ENCODE measurements at places on chromosomes 11 and 22.

DNA sequence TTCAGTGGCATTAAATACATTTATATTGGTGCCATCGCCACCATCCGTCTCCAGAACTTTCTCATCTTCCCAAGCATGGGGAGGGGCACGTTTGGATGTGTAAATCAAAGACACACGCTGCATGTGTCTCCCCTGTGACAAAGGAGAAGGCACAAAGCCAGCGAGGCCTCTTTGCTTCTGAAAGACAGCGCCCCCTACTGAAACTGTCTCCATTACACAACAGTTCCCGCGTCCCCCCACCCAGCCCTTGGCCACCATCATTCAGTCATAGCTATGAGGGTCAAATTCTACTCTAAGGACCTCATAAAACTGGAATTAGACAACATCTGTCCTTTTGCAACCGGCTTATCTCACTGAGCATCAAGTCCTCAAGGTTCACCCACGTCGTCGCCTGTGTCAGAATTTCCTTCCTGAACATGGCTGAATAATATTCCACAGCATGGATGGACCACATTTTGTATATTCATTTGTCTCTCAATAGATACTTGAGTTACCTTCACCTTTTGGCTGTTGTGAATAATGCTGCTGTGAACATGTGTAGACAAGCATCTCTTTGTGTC, 64.8 kb downstream of the IGF2 start:
- no peak for DNase-seq

DNA sequence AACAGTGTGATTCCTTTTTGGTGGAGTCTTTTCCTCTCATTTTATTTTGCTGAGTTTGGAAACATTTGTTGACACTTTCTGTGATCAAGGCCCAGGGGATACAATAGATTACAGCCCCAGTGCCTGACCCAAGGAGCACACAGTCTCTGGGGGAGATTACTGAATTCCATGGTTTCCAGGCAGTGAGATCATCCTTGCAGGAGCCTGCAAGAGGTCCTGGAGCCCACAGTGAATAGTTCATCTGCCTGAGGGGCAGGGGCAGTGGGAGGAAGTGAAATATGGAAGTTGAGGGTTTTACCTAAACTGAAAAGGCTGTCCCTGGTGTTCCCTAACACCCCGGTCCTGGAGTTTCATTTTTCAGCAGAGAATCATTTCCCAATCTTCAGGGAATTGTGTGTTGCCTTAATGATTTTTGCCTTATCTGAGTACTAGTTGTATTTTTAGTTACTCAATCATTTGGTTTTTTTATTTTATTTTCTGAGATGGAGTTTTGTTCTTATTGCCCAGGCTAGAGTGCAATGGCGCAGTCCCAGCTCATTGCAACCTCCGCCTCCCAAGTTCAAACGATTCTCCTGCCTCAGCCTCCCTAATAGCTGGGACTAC, 7.7 kb downstream of the CCS start:
- no peak for DNase-seq

- DNase-seq, result no peak
Measured at GRCh38 chr22:39318507-39319283, 728 bp downstream of the RPL3 start.

DNA sequence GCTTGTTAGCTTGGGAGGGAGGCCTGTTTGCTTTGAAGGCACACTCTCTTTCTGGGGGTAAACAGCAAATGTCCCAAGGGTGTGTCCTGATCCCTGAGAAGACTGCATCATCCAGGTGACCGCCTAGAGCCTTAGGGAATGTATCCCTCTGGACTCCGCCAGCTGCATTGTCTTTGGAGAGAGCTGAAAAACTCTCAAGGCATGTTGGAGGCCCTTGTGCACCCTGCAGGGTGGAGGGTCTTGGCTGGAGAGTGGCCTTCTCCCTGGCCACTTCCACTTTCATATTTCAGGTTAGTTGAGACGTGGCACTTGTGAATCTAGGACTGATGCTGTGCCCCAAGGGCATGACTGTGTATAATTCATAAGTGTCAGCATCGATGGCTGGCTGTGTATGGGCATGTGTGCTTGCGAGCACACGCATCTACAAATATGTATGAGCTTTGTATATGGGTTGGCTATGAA, 70.6 kb downstream of the ZBTB16 start:
- DNase-seq, result no peak

- DNase-seq, result no peak
Measured at GRCh38 chr22:26576026-26576680, 13.8 kb downstream of the TPST2 start.

- no peak for DNase-seq
Measured at GRCh38 chr22:23684561-23685031, 6.2 kb upstream of the RGL4 start.

DNA sequence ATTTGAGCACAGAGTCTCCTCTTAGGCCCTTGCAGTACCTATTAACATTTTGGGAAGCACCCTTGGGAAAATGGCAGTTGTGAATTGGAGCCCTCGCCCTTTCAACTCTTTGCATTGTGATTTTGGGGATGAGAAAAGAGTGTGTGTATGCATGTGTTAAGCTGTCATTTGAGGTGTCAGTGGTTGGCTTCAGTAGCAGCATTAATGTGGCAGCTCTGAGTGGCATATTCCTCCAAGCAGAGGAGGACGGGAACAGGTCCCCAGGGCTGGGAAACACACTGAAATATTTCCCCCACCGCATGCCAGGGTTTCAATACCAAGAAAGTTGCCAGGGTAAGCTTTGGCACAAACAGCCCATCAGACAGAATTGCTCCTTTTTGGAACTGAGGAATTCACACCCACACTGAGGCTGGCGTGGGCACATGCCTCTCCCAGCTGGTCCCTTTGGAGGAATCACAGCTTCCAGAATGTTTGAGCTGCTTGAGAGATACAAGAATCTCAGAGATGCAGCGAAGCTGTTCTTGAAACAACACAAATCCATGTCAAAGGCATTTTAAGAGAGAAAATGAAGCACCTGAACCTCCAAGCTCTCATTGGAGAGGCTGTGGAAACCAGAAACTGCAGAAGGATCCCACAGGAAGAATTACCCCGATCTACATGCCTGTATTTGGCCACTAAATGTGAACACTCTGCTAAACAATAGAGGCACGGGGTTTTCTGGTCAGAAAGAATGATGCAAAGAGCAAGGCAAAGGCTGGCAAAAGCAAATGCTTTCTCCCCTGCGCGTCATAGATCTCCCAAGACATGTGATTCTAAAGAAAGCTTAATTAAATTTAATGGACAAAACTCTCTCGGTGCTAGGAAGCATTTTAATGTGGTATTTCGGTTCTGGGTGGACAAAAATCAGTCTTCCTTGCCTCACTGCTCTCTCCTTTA, 67.2 kb upstream of the RCN1 start:
- DNase-seq, result no peak

DNA sequence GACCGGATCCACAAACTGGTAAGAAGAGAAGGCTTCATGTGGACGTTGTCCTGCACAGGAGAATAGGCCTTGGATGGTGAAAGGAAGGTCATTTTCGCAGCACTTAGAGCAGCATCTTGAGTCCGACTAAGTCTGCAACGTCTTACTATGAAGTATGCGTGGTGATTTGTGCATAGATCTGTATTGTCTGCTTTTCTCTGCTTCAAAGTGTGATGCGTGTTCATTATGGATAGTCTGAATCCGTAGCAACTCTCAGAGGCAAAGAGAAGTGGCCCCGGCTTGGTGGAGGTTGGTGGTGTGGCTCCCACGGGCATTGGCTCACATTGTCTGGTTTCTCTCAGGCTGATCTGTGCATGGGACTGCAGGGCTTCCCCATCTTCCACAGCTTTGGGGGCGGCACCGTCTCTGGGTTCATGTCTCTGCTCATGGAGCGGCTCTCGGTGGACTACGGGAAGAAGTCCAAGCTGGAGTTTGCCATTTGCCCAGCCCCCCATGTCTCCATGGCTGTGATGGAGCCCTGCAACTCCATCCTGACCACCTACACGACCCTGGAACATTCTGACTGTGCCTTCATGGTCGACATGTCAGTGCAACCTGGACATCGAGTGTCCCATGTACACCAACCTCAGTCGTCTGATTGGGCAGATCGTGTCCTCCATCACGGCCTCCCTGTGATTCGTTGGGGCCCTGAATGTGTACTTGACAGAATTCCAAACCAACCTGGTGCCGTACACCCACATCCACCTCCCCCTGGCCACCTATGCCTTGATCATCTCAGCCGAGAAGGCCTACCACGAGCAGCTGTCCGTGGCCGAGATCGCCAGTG, 21.5 kb downstream of the LRRC74B start:
- DNase-seq, result no peak

- no peak for DNase-seq
Measured at GRCh38 chr11:130278745-130279144, 36.0 kb downstream of the ZBTB44 start.

DNA sequence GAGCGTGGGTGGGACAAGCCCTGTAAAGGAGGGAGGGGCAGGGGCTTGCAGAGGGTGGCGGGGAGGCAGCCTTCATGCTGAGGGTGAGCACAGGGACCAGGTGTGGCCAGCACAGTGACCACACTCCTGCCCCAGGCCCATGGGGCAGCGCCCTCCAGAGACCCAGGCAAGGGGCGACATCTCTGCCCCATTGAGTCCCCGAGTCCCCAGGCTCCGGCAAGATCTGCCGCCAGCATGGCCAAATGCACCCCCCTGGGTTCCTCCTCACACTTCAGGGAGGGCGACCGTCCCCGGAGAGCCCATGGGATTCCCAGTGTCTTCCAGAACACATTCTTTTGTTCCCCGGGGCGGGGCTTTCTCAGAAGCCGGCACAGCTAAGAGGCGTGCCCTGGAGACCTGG, 362.5 kb downstream of the TBC1D22A start:
- DNase-seq, result no peak

DNA sequence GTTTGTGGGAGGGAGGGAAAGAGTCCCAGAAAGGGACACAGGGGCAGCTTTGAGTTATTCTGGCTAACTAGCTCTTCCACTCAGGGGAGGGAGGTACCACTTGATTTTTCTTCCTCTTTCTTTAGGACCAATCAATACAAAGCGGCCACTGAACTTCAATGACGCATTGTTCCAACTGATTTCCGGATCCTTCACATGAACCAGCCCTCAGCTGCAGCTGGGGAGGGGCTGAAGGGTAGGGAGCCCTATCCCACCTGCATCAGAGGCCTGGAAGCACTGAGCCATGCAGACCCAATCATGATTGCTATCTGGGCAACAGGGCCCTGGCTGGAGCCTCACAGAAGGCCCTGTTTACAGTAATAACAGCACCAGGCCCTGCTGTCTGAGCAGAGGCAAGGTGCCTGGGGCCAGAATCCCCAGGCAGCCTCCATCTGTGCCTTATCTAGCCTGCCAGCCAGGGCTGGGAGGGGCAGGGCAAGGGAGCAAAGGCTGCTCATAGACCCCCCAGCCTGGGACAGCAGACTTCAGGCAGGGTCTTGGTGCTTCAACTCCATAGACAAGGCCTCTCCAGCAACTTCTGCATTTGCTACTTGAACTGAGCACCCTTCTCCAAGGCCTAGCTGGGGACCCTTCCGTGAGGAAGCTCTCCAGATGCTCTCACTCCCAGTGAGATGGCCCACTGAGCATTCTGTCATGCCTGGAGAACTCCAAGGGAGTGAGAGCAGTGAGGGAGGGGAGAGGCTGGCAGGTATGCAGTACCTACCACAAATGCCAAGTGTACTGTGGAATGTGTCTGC, 22.5 kb downstream of the CLPB start:
- DNase-seq, result no peak

DNA sequence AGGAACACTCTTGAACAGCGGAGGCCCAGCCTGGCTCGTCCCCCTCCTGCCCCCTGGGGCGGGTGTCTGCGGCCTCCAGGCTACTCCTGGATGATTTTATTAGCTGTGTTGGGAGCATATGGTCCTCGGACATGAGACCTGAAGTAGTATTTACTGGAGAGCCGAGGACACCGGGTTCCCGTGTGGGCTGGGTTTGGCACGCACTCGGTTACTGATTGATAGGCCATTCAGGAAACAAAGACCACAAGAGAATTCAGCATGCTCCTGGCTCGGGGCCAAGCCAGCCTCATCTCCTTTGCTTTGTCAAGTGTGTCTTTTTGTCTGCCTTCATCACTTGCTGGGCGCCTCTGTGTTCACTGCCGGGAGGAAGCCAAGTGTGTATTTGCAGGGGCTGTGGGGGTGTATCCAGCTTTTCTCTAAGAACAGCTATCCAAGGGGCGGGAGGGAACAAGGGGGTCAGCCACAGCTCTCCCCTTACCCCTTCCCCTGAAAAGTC, 9.7 kb downstream of the FXYD2 start:
- DNase-seq, result peak; percentile 71

DNA sequence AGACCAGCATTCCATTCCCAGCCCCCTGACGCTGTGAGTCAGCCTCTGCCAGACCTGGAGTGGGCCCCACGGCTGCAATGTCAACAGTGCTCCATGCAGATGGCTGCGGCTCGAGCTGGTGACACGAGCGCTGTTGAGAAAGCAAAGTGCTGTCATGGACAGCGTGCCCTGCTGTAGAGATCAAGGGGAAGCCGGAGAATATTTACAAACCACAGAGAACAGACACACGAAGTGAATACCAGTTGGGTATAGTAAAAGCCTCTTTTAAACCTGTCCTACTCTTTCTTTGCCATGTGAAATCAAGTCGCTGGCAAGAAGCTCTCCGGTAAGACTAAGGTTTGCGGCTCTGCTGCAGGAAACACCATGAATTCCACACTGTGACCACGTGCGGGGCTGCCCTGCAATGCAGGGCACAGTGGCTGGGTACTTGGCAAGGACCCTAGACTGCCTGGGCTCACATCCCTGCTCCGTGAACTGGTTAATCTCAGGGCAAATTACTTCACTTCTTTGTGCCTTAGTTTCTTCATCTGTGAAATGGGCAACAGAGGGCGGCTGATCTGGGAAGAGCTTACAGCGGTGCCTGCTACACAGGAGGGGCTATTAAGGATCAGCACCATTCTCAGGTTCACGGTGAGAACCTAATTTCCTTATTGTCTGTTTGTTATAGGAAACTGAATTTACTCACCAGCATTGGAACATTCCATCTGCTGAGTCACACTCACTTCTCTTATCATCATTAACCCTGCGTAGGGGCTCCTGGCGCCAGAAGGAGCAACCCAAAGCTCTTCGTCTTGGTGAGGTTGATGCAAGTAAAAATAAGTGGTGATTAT, 27.8 kb upstream of the ELFN2 start:
- no peak for DNase-seq

GRCh38 chr11:121323046-121323607, 30.6 kb downstream of the SC5D start:
- DNase-seq, result no peak

DNA sequence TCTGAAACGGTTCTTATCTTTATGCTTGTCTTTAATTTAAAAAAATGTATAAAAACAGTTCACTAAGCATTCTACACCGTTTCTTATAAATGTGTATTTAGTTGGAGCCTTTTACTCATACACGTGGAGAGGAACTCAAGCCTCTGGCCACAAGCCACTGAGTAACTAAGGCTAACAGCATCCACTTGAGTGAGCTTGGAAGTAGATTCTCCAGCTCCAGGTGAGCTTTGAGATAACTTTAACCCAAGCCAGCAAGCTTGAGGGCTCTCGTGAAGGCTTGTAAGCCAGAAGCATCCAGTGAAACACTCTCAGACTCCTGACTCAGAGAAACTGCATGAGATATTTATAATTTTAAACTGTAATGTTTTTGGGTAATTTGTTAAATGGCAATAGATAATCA, 82.6 kb downstream of the ARHGAP20 start:
- no peak for DNase-seq
